C1 segment of cervical spinal cord (tissue), 14 donors: ENCODE measurements at places on chromosomes 3 and 15.

DNA sequence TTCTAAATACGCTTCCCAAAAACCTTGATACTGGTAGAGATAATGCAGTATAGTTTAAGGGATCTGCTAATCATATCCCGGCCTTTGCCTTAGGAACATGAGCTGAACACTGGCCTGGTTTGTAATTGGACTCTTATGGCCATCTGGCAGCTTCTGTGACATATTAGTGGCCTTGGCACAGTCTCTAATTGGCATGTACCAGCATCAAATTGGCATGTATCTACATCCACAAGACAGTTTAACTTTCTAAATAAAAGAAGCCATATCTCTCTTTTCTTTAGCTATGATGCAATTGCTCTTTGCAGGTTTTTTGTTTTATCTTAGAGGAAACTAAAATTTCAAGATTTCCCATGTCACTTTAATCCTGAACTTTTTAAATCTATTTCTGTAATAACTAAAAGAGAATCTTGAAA lies 44.6 kb upstream of the FILIP1L start:
- DNase-seq = no peak

DNA sequence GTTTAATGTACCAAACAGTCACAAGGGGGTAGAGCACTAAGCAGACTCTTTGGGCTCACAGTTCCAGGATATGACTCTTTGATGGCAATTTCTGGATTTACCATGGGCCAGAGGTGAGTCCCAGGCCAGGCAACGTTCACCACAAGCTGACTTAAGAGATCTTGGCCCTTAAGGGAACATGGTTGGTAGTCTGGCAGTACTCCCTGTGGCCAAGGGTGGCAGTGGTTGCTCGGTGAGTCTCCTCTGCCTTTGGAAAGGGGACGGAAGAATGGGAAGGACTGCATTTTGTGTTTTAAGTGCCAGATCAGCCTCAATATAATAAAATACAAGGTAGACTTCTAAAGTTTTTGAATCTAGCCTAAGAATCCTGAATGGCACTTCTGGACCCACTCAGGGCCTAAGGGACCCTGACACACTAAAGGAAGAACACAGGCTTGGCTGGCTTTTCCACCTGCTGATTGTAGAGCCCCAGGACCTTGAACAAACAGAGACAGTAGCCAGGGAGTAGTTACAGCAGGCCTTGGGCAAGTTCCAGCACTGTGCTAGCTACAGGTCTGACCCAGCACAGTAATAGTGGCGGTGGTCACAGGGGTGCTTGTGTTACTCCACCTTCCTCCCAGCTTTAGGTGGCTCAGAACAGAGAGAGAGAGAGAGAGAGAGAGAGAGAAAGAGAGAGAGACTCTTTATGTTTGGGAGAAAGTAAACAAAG lies 730.7 kb upstream of the ALCAM start:
- DNase-seq = no peak

DNA sequence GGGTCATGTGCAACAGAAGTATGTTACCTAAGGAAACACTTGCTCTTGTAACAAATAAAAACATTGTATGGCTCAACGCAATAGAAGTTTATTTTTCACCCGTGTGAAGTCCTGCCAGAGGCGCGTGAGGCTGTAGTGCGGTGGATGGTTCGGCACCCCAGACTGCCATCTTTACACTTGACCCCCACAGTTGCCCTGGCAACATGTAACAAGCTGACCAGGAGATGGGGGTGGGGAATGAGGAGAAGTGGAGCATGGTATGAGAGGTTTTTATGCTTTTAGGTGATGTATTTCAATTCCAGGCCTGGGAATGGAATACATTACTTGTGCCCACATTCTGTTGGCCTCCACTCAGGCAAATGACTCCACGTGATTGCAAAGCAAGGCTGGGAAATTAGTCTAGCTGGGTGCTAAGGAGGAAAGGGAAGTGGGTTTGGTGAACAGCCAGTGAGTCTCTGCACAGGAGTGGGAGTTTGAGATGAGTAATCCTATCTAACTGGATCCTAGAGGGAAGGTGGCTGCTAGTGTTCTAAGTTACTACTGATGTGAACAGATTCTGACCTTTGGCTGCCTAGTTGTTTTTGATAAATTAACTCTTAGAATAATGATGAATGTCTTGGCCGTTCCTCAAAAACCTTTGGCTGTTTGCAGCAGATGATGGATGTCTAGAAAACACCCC lies 33.8 kb upstream of the GREM1 start:
- DNase-seq = no peak

GRCh38 chr15:47669221-47669620 lies 48.1 kb upstream of the SEMA6D start:
- no peak for DNase-seq

DNA sequence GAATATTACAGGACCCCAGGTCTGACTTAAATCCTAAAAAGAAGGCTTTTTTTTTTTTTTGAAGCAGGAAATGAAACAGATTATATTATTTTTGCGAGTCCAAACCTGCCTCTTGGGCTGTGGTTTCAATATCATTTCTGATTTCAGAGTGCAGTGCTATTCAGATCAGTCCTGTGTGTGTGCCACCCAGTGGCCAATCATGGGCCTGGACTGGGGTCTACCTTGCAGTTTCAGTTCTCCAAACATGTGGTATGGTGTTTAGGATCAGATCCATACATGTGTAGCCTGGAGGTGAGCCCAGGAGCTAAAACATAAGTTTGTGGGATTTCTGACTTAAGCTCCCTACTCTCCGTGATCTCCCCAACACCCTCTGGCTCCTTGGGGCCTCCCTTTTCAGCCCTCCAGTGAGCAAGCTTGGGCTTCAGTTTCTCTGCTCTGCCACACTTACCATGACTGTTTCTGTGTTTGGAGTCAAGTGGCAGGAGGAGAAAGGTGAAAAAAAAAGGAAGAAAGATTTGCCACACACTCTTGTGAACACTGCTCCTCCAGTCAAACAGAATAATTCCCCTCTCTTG lies 12.1 kb upstream of the THSD4 start:
- DNase-seq = no peak

DNA sequence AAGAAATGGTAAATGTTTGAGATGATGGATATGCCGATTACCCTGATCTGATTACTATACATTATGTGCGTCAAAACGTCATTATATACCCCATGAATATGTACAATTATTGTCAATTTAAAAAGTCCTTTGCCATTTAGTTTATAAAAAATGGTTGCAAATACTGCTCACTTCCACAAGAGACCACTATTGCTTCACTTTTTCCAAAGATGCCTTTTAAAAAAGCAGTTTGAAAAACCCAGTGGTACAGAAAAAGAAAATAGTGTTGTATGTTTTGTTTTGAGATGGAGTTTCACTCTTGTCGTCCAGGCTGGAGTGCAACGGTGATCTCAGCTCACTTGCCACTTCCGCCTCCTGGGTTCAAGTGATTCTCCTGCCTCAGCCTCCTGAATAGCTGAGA lies 39.3 kb downstream of the EDEM1 start:
- no peak for DNase-seq

DNA sequence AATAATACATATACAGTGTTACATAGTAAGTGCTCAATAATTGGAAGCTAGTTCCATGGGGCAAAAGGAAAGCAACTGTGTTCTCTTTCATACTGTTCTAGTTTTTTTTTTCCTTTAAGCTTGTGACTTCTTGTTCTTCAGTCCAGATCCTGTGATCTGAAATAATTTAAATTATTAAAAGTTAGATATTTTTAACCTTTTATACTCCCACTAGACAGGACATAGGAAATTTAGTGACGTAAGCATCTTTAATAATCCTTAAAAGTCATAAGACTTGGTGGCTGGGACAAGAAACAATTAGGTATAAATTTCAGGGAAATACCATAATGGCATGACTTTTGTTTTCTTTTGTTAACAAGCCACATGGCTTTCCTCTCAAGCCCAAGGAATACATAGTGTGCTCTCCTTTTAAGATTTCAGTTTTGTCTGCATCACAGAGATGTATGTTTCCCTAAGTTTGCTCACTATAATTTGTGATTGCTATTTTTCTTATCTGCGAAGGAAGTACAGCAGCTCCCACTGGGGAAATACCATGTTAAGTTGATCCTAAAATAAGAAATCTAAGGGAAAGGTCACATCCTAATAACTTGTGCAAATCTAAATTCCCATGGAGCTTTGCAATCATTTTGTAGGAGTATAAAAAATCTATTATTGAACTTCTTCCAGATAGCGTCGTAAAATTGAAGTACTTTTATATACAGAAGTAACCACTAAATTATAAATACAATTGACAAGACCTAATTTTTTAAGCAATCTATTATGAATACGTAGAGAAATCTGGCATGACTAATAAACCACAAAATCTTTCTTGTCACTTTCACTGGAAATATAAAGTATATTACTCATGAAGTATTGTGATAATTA lies 30.1 kb downstream of the PPARG start:
- no peak for DNase-seq

- no peak for DNase-seq
Observed at GRCh38 chr3:114669614-114670013, 375.8 kb downstream of the TIGIT start.

DNA sequence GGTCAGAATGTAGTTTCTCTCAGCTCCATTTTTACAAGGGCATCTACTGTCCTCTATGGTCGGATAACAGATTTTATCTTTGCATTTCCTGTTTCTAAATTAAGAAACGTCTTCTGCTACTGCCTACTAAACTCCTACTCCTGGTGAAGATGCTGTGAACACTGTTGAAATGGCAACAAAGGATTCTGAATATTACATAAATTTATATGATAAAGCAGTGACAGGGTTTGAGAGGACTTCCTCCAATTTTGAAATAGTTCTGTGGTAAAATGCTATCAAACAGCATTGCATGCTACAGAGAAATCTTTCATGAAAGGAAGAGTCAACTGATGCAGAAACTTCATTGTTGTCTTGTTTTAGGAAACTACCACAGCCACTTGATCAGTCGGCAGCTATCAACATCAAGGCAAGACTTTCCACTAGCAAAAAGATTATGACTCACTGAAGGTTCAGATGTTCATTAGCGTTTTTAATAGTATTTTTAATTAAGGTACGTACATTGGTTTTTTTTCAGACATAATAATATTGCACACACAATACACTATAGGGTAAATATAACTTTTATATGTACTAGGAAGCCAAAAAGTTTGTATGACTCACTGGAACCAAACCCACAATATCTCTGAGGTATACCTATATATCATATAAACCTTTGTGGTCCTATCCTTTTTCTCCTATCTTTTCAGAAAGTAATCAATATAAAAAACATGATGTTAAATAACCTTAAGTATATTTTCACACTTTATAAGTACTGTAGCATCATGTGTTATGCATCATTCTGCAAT lies 156.1 kb downstream of the STAG1 start:
- no peak for DNase-seq

- DNase-seq = no peak
Observed at GRCh38 chr3:129958755-129959154, 15.8 kb upstream of the TRH start.

DNA sequence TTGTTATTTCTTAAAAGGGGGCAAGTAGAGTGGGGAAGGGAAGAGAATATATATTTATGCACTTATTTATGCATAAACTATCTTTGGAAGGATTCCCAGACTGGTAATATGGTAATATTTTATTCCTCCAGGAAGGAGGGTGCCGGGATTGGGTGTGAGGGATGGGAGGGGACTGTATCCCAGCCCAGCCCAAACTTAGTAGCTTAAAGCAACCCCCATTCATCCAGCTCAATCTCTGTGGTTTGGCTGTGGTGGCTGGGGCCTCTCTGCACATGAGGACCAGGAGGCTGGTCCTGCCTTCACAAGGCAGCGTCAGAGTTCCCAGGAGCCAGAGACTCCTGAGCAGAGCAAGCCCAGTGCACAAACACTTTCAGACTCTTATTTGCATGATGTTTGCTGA lies 48.4 kb downstream of the CCNL1 start:
- DNase-seq = no peak

DNA sequence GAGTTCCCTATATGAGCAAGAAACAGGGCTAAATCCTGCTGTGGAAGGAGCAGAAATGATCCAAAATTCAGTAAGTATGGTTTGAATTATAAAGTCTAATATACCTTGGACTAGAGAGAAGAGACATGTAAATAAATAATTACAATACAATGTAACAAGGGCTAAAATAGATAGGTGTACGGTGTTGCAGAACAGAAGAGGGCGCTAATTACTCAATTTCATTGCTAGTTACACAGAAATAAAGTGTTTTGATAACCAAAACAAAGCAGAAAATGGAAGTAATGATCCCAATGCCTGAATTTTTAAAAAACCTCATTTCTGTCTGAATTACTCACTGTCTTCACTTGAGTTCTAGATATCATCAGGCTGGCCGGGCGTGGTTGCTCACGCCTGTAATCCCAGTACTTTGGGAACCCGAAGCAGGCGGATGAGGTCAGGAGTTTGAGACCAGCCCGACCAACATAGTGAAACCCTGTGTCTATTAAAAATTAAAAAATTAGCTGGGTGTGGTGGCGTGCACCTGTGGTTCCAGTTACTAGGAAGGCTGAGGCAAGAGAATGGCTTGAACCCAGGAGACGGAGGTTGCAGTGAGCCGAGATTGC lies 8.3 kb upstream of the PLCH1 start:
- DNase-seq = no peak

DNA sequence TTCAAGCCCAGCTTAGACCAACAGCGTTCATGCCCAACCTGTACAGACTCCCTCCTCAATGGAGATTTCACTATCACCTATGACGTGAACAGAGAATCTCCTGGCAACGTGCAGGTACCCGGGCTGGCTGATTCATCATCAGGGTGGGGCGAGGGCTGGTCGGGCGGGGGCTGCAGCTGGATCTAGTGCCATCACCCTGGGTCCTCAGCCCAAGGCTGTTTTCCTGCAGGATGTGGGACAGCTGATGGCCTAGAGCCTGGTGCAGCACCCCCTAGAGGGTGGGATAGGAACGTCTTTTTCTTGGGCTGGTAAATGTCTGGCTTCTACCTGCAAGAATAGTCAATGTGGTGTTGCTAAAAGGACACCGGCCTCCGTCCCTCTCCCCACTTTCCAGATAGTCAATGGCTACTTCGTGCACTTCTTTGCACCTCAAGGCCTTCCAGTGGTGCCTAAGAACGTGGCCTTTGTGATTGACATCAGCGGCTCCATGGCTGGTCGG lies 4.4 kb downstream of the ITIH3 start:
- DNase-seq = no peak

DNA sequence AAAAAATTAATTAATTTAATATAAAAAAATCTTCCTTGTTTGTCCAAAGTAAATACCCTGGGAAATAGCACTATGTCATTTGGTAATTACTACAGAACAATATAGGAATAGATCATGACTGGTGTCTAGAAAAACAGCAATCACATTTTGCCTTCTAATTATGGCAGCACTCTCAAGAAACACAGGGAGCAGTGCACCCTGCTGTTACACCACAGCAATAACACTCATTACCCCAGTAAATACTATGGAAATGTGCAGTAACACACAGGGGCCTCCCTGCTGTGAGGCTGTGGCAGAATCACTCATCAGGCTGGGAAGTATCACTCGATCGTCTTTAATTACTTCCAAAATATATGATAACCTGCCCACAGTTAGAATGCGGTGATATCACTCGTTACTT lies 646.0 kb downstream of the TUSC7 start:
- DNase-seq = no peak

DNA sequence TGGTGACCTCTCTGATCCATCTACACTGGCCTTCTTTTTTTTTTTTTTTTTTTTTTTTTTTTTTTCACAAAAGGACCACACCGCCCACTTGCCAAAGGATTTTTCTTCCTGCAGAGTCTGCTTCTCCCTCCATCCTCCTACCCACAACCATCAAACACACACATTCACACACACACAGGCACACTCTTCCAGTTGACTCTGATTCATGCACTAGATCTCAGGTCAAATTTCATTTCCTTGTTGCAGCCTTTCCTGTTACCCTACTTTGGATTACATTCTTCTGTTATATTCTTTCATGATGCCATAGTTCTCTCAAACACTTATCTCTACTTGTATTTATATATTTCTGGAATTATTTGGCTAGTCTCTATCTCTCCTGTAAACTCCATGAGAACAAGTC lies 133.9 kb downstream of the STAC start:
- no peak for DNase-seq

GRCh38 chr3:160837394-160837980 lies 81.5 kb downstream of the PPM1L start:
- DNase-seq = no peak
